Stimulated activated CD8-positive, alpha-beta memory T cell treated with anti-CD3 and anti-CD28 coated beads, Interleukin-12 subunit alpha, Interleukin-12 subunit beta, amount 100 ng/mL, for 4 hours (primary cell): ENCODE measurements at places on chromosomes 13 and 19.

DNA sequence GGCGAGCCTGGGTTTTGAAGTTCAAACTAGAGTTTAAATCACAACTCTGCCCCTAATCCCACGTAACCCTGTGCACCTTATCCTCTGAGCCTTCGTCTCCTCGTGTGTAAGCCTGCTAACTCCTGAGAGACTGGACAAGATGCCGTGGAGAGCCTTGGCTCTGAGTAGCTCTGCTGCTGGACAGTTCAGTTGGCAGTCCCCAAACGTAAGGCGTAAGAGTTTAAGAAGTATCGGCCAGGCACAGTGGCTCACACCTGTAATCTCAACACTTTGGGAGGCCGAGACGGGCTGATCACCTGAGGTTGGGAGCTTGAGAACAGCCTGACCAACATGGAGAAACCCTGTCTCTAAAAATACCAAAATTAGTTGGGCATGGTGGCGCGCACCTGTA, 4.7 kb upstream of the CD79A start:
- no peak for DNase-seq

GRCh38 chr13:112764864-112765561, 75.2 kb downstream of the ATP11A start:
- no peak for DNase-seq

DNA sequence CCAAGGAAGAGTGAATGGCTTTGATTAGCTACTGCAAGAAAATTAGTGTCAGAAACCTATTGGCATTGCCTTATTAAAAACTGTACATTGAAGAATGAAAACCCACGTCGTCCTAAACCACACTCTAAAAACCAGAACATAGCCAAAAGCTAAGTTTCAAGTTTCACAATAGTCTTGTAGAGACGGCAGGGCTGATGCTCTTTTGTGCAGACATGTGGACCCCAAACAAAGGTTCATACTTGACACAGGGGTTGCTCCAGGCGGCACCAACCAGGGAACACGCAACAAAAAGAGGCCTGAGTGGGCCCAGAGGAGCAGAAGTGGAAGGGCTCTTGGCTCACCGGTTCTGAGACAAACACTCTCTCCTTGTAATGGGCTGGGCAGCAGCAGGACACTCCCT, 28.6 kb upstream of the MIR17HG start:
- no peak for DNase-seq

DNA sequence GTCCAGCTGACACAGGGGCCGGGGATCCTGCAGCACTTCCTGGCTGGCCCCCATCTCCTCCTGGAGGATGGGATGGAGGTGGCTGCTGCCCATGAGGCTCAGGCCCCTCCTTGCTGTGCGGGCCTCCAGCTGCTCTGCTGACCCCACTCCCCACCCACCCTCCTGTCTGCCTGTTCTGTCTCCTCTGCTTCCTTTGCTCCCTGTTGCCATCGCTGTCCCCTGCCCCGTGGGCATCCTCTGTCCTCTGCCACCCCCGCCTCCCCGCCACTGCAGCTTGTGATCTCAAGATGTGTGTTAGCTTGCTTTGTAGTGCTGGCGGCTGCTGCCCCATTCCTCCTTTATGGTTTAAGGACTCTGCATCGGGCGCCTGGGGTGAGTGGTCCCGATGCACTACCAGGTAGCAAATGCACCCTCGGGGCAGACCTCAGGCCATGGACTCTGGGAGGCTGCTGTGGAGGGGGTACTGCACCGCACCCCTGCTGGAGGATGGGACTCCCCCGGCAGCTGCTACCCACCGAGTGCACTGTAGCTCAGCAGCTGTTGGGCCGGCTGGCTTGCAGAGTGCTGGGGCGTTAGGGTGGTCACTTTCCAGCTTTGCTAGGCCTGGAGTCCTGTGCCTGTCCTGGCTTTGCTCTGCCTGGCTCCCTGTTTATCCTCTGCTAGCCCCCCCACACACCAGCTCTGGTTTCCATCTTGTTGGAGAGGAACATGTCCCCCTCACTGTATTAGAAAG, 15.8 kb upstream of the C19orf33 start:
- no peak for DNase-seq

- DNase-seq: no peak
Observed at GRCh38 chr19:45814166-45814780, 835 bp downstream of the RSPH6A start.

GRCh38 chr13:46386392-46387063, 524 bp downstream of the RUBCNL start:
- DNase-seq: no peak

- DNase-seq: peak; percentile 57
Observed at GRCh38 chr19:35153701-35154524, 622 bp upstream of the FXYD5 start.

DNA sequence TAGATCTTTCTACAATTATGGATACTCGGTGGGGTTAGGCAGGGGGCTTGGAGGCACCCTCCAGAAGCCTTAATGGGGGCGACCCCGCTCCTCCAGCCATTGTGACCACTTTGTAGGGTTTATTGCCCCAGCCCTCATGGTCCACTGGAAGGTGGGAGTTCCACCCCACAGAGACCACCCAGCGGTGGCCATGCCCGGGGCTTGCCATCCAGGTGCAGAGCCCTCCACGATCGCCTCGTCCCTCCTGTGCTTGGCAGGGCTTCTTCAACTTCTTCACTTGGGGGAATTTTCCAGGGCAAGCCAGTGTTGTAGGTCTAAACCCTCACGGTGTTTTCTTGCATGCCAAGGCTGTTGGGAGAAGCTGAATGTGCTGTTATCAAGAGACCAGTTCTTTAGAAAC, 16.1 kb downstream of the ZNF536 start:
- DNase-seq: no peak

GRCh38 chr13:25281193-25281934, 5.9 kb downstream of the MTMR6 start:
- DNase-seq: no peak

GRCh38 chr13:99165753-99166587, 34.7 kb upstream of the UBAC2 start:
- DNase-seq: no peak

GRCh38 chr13:50285283-50285682, 270.0 kb downstream of the KCNRG start:
- DNase-seq: no peak

DNA sequence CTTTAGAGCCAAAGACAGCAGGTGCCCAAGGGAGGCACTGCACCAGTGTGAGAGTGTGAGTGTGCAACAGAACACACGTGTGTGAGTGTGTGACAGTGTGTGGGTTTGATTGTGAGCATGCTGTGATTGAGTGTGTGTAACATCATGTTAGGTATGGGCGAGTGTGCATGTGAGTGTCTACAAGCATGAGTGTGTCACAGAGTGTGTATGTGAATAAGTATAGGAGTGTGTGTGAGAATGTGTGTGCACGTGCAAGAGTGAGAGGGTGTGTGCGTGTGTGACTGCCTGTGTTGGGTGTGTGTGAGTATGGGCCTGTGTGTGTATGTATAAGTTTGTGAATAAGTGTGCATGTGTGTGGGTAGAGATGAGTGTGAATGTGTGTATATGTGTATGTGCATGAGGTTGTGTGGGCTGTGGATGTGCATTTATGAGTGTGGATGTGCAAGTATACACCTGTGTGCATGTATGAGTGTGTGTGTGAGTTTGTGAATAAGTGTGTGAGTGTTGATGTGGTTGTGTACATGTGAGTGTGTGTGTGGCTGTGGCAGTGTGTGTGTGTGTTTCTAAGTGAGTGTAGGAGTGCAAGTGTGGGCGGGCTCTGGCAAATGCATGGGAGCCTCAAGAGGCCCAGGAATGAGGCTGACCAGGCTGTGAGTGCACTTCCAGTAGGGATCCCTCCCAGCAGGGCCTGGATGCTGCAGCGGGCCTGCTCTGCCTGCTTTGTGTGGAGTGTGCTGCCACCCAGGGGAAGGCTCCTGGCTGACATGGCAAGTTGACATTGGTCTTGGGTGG, 198.4 kb downstream of the COL4A1 start:
- no peak for DNase-seq

DNA sequence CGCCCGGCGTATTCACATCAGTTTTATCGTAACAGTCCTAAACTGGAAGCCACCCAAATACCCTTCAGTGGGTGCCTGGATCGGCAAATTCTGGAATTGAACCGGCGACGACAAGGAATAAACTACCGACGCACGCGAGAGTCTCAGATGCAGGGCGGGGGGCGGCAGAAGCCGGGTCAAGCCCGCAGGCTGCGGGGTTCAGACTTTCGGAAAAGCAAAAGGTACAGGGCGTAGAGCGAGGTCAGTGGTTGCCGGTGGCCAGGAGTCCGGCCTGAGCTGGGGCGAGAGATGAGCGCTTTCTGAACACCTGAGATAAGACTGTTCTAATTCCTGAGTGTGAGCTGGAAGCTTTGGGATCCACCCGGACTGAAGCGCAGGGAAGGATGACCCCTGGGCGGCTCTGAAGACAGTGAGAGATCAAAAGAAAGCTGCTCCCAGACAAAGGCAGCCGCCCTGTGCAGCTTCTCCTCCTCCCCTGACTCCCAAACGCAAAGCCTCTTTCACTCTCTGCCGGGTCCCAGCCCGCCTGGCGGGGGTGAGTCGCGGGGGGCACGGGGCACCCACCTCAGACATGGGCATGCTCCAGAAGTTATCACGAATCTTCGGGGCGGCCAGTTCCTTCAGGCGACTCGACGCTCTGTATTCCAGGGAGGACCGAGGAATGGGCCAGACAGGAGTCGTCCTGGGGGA, 26.2 kb upstream of the MIER2 start:
- no peak for DNase-seq

- no peak for DNase-seq
Observed at GRCh38 chr19:1811942-1812425, at the start of gene ATP8B3. ATP8B3 (minus strand) TSS chr19:1812276; CDS start chr19:1811736, 540 bp downstream.

DNA sequence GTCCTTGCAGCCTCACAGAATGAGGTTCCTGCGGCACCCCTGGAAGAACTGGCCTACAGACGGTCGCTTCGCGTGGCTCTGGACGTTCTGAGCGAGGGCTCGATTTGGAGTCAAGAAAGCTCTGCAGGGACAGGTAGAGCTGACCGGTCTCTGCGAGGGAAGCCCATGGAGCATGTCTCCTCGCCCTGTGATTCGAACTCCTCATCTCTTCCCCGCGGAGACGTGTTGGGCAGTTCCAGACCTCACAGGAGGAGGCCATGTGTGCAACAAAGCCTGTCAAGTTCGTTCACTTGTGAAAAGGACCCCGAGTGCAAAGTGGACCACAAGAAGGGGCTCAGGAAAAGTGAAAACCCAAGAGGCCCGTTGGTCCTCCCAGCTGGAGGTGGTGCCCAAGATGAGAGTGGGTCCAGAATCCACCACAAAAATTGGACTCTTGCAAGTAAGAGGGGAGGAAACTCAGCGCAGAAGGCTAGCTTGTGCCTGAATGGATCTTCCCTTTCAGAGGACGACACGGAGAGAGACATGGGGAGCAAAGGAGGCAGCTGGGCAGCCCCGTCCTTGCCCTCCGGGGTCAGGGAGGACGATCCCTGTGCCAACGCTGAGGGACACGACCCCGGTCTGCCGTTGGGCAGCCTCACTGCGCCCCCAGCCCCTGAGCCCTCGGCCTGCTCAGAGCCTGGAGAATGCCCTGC, 23.4 kb upstream of the NDUFS7 start:
- no peak for DNase-seq

- DNase-seq: no peak
Observed at GRCh38 chr13:33110386-33110712, 94.1 kb downstream of the KL start.

DNA sequence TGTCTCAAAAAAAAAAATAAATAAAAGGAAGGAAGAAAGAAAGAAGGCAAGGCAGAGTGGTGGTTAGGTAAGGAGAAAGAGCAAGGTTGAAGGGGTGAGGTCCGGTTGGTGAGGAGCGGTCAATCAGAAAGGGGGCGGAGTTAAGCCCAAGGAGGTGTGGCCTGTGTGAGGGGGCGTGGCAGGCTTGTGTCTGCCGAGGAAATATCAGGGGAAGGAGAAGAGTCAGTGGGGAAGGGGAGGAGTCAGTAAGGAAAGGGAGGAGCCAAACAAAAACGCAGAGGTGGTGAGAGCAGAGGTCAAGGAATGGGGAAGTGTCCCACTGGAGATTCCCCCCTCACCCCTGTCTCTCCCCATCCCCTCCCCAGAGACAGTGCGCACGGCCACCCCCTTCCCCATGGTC, 5.9 kb downstream of the CACNG7 start:
- no peak for DNase-seq

- DNase-seq: no peak
Observed at GRCh38 chr13:85277748-85278147, 521.5 kb downstream of the SLITRK6 start.

DNA sequence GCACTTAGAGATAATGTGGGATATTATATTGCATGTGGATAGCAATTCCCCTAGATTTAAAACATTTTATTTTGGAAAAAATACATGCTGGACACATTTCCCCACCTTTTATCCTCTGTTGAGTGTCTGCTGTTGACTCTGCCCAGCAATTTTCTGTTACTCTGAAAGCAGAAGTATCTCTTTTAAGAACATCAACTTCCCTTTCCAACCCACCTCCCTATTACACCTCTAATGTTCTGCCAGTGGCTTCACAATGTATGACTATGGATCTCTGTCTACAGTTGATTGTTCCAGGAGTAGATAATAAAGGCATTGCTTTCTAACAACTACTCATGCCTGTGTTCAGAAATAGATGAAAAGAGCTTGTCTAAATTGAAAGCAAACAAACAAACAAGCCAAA, 754.8 kb upstream of the SLITRK6 start:
- DNase-seq: no peak

GRCh38 chr19:40219721-40220276, 1.6 kb upstream of the TTC9B start:
- DNase-seq: no peak

DNA sequence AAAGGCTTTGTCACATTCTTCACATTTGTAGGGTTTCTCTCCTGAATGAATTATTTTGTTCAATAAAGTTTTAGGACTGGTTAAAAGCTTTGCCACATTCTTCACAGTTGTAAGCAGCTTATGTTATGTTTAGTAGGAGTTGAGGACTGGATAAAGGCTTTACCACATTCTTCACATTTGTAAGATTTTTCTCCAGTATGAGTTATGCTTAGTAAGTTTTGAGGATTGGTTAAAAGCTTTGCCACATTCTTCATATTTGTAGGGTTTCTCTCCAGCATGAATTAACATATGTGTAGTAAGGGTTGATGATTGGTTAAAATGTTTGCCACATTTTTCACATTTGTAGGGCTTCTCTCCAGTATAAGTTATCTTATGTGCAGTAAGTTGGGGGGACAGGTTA, 79.9 kb downstream of the ZNF431 start:
- no peak for DNase-seq

GRCh38 chr19:13665125-13665905, 99.0 kb upstream of the MRI1 start:
- no peak for DNase-seq
